ENCODE measurements at places on chromosomes 1 and 21.

DNA sequence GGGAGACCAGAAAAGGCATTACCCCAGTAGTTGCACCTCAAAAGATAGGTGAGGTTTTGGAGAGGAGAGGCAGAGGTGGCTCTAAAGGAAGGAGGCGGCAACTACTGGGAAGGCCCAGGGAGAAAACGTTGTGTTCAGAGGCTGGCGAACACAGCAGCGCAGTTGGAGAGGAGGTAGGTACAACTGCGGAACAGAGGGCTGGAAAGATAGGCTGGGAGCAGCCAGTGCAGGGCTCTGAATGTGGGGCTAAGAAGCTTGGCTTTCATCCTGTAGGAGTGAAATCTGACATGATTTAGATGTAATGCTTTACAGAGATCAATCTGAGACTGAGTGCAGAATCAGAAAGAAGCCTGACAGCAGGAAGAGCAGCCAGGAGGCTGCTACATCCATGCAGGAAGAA is 13.0 kb downstream of the RIMS3 start:
- DNase-seq = no peak

DNA sequence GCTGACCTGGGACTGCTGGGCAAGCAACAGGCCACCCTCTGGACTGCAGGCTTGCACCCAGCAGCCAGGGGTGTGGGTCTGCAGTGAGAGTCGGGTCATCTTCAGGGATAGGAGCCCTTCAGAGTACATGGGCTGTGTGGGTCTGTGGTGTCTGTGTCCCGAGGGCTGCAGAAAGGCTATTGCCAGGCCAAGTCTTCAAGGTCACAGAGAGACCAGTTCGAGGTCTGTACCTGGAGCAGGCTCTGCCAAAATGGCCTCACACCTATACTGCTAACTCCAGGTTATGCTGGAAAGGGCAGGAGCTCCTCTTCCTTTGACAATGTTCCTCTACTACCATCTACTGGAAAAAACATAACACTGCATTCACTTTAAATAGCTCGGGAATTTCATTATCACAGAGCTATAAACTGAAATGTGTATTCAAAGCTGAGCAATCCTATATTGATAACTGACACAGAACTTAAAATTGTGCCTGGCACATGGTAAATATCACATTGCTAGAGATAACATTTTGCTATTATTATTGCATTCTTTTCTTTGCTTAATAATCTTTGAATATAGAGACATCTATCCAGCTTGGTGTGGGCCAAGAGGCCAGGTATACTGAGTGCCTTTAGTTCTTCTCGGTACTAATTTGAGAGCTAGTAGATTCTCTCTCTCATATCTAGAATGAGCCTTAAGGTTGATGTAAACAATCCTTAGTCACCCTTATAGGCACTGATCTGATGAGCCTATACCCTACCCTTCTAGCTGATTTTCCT is 6.9 kb upstream of the DNAH14 start:
- peak; percentile 52 for DNase-seq

- no peak for DNase-seq
Observed at GRCh38 chr1:159465191-159465603, 25.7 kb downstream of the OR10J1 start.

DNA sequence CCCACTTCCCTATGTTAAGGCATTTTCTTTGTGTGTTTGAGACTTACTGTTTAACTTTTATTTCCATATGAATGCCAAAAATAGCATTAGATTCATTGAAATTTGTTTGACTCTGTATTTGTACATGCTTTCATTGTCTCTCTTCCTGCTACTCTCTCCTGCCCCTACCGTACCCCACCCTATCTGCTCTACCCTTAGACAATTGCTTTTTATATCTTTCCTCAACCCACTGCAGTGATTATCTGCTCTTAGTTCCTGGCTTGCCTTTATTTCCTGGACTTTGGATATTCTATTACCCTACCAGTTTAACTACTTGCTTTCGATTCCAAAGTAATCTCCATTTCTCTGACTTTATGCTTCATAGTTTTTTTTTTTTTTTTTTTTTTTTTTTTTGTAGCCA is 10.5 kb downstream of the RAVER2 start:
- DNase-seq = no peak

- peak; percentile 29 for DNase-seq
Observed at GRCh38 chr1:104780470-104781078, 1030.9 kb downstream of the AMY1C start.

DNA sequence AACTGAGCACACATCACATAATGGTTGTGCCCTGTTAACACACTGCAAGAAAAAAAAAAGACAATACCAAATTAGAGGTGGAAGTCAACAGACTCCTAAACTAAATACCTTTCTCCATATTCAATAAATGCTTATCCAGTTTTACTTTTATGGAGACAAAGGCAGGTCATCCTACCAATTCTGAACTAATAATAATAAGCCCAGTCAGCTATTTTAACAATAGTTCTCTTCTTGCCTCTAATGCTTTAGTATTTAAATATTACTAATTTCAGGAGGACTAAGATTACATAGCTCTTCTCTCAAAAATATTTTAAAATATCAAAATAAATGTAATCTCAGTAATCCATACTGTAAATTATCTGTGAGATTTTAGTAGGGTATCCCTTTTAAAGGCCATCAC is 10.5 kb downstream of the COPA start:
- DNase-seq = no peak

DNA sequence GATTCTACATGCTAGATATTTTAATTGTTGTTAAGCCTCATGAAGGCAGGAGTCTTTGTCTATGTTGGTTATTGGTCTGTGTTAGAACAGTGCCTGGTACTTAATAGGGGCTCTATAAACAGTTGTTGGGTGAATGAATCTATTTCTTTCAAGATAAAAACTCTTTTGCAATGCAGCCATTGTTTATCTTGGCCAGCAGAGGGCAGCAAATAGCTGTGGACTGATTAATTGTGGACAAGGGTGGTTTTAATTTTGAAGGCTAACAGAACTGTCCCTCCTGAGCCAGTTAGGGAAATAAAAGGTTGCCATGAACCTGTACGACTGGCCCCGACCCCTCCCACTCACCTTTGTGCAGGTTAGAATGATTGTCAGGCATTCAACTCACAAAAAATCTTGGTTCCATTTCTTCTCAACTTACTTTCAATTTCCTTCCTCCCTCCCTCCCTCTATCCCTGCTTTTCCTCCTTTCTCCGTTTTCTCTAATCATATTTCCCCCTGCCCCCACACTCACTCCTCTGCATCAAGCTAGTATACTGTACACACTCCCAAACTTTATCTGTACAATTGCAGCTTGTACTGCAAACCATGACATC is 66.3 kb upstream of the DIRAS3 start:
- DNase-seq = peak; percentile 73
